ENCODE measurements at places on chromosomes 3 and 15. TPM values are rescaled to one million over a fixed set of nuclear protein-coding genes. Genes with fewer than 3 reads are reported as not detected.

C3orf33 gene
- total RNA-seq: 2.5 TPM

DNA sequence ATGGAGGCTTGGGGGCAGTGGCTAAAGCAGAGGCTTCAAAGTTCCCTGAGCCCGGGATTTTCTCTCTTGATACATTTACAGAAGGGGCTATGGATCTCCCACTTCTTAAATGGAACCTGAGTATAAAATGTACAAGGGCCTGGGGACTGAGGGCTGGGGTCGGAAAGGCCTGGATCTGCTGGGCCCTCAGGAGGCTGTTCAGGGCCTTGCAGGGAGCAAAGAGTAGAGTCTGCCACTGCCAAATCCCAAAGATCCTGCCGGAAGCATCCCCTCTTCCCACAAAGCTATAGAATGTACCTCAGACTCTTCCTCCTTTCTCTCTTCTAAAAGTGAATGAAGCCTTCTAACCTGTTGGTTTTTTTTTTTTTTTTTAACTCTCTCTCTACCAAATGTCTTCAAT, 59.8 kb upstream of the ARHGEF3 start:
- no peak for DNase-seq

- DNase-seq: no peak
Observed at GRCh38 chr15:63165166-63165859, 8.0 kb upstream of the RPS27L start.

DNA sequence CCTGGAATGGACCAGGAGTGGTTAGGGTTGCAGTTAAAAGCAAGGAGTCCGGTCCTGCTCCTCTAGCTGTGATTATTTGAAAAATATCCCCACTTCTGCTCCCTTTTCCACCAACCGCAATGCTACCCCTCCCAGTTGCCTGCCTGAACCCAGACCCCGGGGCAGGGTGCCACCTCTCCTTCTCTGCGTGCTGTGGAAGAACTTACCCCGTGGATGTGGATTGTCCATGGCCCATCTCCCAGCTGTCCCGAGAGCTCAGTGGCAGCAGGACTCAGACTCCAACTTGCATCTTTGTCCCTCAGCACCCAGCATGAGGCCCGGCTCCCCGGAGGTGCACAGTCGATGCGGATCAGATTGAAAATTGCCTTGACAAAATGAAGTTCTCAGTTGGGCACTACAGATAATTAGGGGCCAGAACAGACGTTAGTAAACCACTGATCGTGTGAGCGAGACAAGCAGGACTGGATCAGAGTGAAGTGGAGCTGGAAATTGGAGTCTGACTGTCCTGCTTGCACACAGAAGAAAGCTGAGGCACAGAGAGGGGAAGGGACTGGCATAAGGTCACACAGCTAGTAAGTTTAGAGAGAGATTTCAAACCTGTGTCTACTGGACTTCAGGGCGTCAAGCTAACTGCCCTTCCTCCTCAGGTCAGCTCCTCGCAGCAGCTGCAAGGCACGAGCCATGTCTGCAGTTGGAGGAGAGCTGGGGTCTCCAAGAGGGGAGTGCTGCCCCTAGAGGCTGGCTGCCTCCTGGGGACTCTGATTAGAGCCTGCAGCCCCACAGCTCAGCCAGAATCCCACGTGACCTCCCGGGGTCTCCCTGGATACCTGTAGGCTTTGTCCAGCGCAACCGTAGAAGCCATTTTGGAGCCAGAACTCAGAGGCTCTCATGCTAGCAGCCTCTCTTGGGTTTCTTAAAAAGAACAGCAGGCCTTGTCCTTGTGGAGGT, 14.7 kb downstream of the SLC6A1 start:
- no peak for DNase-seq

THPO gene
- total RNA-seq: not detected

GRCh38 chr3:124207873-124208485, 216.1 kb upstream of the ROPN1 start:
- DNase-seq: no peak

GRCh38 chr15:96255599-96255998, 74.9 kb upstream of the NR2F2 start:
- DNase-seq: no peak
